ENCODE measurements at places on chromosomes 4 and X.

GRCh38 chr4:162523171-162523570, 359.4 kb upstream of the FSTL5 start:
- no peak for DNase-seq

- no peak for DNase-seq
Measured at GRCh38 chr4:36274158-36274557, 7.3 kb upstream of the DTHD1 start.

DNA sequence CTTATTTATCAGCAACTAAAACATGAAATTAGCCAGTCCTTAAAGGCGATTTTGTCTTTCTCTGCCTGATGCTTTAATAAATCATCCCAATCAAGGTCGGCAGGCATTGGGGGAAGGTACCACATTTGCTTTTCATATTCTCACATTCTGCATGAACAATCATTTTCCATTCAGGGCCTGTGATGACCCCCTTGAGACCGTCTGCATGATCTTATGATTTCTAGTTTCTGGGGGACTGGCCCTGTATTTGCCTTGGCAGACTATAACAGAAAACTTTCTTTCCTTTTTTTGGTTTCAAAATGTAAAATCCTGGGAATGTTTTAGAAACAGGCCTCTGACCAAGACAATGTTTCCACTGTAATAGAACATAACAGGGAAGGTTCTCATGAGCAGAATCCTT, 296.8 kb downstream of the IDS start:
- no peak for DNase-seq

- no peak for DNase-seq
Measured at GRCh38 chr4:161280929-161281328, 882.9 kb downstream of the FSTL5 start.

DNA sequence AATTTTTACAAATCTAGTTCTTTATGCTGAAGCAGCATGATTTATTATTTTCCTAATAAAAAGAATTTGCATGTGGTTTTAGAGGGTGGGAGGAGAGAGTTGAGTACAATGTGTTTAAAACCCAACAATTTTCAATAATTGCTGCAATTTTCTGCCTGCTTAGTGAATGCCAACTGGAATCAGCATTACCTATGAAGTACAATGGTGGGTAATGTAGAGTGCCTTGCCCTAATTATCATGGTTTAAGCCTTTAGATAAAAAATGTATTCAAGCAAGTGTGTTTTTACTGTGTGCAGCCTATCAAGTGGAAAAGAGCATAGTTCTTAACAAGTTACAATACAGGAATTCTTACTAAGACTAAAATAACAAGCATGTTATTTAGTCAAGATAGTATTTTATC, 77.9 kb upstream of the ANKRD50 start:
- no peak for DNase-seq

- DNase-seq: no peak
Measured at GRCh38 chr4:126779436-126780166, 853.2 kb upstream of the INTU start.

DNA sequence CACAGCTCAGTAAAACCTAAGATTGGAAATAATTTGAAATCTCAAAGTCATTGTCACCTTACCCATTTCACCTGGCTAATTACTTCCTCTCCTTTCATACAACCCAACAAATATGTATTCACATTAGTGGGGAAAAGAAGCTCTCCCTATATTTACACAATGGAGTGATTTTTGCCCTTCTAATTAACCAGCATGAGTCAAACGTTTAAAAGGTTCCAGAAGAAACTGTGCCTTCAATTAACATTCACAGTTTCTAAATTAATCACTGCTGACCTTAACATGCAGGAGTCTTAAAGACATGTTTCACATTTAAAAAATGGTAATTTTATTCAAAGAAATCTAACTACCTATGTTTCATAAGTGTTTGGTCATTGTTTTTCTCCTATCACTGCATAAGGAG, 254.6 kb downstream of the CBLL2 start:
- no peak for DNase-seq

DNA sequence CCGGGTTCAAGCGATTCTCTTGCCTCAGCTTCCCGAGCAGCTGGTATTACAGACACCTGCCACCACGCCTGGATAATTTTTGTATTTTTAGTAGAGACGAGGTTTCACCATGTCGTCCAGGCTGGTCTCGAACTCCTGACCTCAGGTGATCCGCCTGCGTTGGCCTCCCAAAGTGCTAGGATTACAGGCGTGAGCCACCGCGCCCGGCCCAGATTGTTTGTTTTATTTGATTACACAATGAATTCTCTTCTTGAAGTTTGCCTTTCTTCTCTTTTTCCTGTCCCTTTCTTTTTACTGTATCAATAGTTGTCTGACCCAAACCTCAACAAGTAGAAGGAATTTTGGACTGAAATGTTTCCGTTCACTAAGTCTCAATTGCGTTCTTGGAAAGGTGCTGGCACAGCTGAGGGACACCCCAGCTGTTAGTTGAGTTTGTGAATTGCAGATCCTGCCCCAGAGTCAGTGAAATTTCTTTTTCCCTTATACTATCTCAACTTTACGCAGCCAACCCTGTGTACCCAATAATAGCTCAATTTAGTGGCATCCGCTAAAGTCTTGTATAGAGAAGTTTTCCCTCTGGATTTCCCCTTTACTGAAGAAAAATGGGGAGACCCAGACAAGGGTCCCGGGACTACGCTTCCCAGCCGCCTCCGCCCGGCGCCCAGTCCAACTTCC, 639 bp upstream of the MTM1 start:
- DNase-seq: no peak

GRCh38 chr4:79920163-79920853, 152.7 kb downstream of the ANTXR2 start:
- DNase-seq: no peak

DNA sequence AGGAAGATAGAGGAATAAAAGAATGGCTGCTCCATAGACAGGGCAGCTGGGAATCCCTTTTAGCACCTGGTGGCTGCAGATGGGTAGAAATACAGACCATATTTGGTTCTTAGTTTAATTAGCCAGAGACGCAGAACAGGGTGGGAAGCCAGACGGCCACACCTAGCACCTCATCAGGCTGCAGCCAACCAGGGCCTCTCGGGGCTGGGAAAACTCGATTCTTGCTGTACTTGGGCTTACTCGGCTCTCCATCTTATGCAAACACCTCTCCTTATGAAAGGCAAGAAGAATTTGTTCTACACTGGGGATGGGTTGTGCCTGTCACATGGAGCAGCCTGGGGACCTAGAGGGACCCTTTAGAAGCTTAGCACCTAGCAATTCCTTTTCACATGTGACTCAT, 19.7 kb downstream of the IRAK1 start:
- DNase-seq: no peak

- DNase-seq: no peak
Measured at GRCh38 chr4:6235012-6235411, 34.6 kb upstream of the WFS1 start.

GRCh38 chrX:45697591-45697990, 496.9 kb upstream of the DIPK2B start:
- no peak for DNase-seq

GRCh38 chr4:14176613-14177012, 549.1 kb upstream of the BOD1L1 start:
- no peak for DNase-seq

DNA sequence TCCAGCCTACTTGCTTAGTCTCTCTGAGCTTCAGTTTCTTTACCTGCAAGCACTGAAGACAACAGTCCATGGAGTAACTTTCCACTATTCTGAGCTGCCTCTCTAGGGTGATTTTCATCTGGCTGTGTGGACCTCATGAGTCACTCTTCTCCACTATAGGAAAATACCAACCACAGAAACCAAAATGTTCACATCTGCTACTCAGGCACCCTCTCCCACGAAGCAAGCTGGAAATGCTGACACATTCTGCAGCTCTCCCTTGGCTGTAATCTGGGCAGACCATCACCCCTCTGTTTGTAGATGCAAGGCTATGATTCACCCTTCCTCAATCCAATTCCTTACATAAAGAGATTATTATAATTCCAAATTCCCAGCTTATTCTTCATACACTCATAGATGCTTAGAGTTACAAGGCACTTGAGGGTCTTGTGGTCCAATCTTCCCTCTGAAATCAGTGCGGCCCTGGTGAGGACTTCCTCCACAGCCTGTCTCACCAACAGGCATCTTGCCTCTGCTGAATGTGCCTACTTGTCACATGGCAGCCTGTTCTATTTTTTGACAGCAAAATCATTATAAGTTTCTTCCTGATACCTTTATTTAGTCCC, 97.0 kb upstream of the LNX1 start:
- no peak for DNase-seq

GRCh38 chr4:79993476-79993875, 79.6 kb downstream of the ANTXR2 start:
- no peak for DNase-seq

GRCh38 chrX:108245462-108245861, 153.9 kb downstream of the ATG4A start:
- DNase-seq: no peak

- DNase-seq: no peak
Measured at GRCh38 chr4:79053754-79054153, 114.5 kb upstream of the PAQR3 start.

- peak; percentile 65 for DNase-seq
Measured at GRCh38 chr4:99808260-99808857, 8.3 kb upstream of the DAPP1 start.

DNA sequence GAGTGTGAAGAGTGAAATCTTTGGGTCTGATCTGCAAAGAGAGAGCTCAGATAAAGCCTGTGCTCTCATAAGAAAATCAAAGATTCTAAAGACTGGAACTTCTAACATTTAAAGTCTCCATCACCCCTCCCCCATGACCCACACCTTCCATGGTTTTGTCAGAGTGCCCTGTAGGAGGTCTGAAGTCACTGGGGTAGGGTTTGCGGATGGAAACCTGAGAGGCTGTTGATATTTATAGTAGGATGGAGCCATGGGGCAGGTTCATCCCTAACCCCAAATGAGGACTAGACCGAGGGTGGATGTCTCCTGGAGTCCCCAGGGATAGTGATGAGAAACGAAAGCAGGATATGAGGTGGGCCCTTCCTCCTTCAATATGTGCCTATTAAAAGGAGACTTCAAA, 28.4 kb upstream of the NLGN4X start:
- no peak for DNase-seq
